ENCODE measurements at places on chromosomes 1 and 21.
A peak's percentile ranks its signal among the peaks of the same experiment; 100 is the strongest.

- DNase-seq = no peak
These were observed 31.1 kb downstream of the PIGP start for GRCh38 chr21:37041706-37042271.

- DNase-seq = no peak
These were observed 39.7 kb downstream of the HUNK start for GRCh38 chr21:31912501-31912900.

DNA sequence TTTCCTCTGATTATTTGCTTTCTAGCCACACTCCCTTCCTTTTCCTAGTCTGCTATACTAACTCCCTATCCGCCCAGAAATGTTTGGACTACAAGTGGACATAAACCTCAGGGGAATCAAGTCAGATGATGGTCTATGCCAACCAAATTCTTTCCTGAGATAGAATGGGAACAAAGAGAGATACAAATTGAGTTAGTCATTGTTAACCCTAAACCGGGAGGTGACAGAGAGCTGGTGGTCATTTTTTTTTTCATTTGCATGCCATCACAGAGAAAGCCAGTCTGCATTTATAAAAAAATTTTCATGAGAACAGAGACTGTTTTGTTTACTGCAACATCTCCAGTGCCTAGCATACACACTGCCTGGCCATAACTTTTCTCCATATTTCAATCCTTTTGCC lies 35.0 kb downstream of the MYSM1 start:
- DNase-seq = no peak

- DNase-seq = no peak
These were observed 24.9 kb upstream of the CR1L start for GRCh38 chr1:207619871-207620542.

GRCh38 chr1:240965581-240966091 lies 353.7 kb upstream of the GREM2 start:
- DNase-seq = no peak

DNA sequence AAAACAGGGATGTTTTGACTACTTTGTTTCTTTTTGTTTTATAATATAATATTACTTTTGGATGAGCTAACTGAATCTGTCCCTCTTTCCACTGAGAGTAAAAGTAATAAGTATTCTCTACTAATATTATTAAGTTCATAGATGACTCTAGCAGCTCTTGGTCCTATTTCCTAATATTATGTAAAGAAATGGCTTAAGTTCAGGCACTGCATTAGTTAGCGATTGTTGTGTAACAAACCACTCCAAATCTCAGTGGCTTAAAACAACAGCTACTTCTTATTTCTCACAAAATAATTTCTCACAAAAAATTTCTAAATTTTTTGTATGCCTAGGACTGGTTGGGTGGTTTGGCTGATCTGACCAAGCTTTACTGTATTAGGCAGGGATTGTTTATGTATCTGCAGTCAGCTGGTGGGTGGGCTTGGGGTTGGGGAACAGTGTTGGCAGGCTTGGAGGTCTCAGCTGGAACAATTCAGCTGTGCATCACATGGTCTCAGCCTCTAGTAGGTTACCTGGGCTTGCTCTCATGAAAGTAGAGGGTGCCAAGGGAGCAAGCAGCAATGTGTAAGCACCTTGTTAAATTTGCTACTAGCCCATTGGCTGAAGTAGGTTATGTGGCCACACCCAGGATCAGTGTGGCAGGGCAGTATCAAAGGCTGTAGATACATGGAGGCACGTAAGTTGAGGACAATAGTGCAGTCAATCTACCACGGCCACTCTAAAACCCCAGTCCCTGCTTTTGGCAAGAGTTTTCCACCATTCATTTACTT lies 8.8 kb upstream of the CCT8 start:
- no peak for DNase-seq

GRCh38 chr1:88877382-88877825 lies 14.0 kb downstream of the GTF2B start:
- no peak for DNase-seq

GRCh38 chr1:19204446-19205266 lies 5.4 kb downstream of the UBR4 start:
- no peak for DNase-seq

GRCh38 chr1:12177156-12177998 lies 10.6 kb downstream of the TNFRSF1B start:
- no peak for DNase-seq

DNA sequence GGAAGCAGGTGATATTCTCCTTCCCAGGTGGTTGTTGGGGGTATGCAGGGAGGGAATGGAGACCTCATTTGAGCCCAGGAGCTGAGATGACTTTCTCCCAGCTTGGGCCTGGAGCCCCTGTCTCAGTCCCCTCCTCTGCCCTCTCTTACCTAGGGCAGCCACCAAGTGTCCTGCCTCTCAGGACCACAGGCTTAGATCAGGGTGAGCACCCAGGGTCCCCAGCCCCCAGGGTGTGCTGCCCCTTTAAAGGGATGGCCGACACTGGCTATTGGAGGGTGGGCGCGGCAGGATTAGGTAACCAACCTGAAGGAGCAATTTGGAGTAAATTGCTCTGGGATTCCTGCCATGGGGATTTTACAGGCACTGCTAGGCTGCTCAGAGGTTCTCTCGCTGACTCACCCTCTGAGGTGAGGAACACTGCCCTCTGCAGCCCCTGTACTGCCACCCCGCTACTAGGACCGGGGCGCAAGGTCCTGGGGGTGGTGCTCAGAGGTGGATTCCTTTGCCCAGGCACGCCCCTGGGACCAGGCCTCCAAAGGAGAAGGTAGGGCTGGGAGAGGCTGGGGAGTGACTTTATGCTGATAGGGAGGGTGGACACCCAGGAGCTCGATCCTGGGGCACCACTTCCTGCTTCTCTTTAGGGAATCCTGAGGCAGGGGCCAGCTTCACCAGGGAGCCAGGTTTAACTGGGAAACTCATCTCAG lies 1.5 kb downstream of the RPS6KA1 start:
- no peak for DNase-seq

- DNase-seq = no peak
These were observed 38.4 kb downstream of the UTP25 start for GRCh38 chr1:209866201-209866600.

DNA sequence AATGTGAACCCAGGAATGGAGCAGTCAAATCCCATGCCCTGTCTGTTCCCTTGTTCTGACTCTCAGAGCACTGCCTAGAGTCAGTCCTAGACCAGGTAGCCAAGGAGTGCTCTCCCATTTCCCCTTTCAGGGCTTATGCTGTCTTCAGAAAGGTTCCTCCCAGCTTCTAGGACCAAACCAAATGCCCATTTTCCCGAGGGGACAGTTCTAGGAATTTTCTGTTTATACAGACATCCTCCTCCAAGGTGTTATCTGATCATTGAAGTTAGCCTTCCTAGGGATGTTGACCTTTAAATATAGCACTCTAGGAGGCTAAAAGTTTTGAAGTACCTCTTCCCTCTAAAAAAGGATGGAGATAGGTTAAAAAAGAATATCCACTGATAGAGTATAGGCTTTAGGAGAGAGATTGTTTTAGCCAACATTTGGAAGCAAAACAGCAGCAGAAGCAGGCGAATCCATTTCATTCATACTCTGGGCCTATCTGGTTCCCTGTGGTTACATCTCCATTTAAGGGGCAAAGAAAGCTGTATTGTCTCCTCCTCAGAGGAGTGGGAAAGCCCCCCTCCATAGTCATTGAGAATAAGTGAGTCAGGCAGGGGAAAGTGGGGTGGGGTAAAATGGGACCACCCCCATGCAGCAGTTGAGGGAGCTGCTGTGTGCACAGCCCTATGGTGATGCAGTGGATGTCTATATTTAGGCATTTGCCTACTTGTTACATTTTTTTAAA lies 126.5 kb downstream of the SPATA46 start:
- no peak for DNase-seq

- DNase-seq = no peak
These were observed 10.7 kb downstream of the NKAIN1 start for GRCh38 chr1:31228986-31229385.

DNA sequence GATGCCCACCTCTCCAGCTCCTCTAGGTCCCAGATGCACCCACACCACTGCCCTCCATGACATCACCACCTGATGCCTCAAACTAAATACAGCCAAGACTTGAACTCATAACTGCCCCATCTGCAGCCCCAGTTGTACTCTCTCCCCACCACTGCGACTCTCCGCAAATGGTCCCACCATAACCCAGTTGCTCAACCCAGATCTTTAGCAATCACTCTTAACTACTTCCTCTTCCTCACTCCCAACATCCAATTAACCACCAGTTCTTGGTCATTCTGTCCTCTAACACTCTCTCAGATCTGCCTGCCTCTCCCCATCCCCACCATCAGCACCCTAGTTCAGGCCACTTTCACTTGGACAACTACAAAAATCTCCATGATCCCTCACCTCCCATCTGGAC lies 36.8 kb upstream of the PLA2G2C start:
- no peak for DNase-seq

DNA sequence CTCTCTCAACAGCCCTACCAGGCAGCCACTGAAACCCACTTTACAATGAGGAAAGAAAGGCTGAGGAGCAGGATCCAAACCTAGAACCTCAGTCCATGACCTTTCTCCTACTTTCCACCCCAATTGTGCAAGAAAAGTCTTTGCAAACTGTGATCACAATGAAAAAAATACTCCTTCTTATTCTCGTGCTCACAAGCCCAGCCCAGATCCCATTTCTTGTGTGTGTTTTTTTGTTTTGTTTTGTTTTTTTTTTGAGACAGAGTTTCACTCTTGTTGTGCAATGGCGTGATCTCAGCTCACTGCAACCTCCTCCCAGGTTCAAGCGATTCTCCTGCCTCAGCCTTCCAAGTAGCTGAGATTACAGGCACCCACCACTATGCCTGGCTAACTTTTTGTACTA lies 97.7 kb downstream of the CRYAA start:
- DNase-seq = no peak

- DNase-seq = no peak
These were observed 11.2 kb upstream of the ZNF670 start for GRCh38 chr1:247089616-247090375.

- DNase-seq = no peak
These were observed 911.1 kb downstream of the KCNT2 start for GRCh38 chr1:195697130-195697529.

DNA sequence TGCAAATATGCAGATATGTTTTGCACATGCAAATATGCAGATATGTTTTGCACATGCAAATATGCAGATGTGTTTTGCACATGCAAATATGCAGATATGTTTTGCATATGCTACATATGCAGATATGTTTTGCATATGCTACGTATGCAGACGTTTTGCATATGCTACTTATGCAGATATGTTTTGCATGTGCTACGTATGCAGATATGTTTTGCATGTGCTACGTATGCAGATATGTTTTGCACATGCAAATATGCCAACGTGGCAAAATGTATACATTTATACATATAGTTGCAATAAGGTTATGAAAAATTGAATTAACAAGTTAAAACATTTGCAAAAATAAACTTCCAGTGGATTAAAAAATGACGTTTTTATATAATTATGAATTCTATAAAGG lies 30.8 kb upstream of the TP53BP2 start:
- DNase-seq = no peak

GRCh38 chr1:16402742-16403141 lies 34.5 kb downstream of the SPATA21 start:
- no peak for DNase-seq

GRCh38 chr1:172700556-172700955 lies 41.7 kb downstream of the FASLG start:
- no peak for DNase-seq

DNA sequence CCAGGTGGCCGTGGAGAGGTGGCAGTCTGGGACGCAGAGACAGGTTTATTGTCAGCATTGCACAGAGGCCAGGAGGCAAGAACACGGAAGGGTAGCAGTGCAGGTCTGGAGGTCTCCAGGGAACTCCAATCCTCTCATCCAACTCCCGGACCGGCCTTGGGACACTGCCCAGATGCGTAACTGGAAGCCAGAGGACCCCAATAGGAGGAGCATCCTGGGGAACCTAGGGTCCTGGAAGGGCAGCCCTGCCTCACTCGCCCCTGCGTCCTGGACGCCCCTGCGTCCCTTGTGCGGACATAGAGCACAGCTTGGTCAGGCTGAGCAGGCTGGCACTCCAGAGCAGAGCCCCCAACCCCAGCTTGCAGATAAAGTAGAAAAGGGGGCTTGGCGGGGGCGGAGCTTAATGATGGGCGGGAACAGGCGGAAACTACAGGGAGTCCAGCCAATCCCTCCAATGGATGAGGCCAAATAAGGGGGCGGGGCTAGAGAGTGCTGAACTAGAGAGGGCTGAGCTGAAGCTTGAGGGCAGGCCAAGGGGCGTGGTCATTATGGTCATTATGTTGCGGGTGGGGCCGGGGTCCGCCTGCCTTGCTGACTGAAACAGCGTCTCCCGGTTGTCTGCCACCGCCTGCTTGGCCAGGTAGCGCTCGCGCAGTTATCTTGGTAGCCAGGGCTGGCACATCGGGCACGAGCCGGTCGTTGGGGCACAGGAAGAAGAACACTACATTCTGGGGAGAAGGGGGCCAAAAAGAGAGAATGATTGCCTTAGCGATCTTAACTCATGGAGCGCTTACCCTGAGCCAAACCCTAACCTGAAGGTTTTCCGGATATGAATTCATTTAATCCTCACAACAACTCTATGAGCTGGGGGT lies 3.7 kb upstream of the ARHGEF19 start:
- DNase-seq = peak; percentile 56

DNA sequence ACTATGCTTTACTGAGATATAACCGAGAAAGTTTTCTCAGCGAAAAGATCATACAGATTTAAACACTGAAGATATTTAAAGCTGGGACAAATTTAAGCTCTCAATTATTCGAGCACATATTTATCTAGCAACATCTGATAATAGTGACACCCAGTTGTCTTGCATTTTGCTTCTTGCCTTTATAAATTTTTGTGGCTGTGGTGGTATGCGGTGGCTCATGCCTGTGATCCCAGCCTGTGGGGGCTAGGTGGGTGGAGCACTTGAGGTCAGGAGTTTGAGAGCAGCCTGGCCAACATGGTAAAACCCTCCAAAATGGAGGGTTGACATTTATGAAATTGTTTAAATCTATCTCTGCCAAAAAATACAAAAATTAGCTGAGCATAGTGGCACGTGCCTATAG lies 312.2 kb downstream of the SPATA17 start:
- DNase-seq = no peak

GRCh38 chr1:36203554-36204346 lies 20.5 kb upstream of the THRAP3 start:
- DNase-seq = no peak

DNA sequence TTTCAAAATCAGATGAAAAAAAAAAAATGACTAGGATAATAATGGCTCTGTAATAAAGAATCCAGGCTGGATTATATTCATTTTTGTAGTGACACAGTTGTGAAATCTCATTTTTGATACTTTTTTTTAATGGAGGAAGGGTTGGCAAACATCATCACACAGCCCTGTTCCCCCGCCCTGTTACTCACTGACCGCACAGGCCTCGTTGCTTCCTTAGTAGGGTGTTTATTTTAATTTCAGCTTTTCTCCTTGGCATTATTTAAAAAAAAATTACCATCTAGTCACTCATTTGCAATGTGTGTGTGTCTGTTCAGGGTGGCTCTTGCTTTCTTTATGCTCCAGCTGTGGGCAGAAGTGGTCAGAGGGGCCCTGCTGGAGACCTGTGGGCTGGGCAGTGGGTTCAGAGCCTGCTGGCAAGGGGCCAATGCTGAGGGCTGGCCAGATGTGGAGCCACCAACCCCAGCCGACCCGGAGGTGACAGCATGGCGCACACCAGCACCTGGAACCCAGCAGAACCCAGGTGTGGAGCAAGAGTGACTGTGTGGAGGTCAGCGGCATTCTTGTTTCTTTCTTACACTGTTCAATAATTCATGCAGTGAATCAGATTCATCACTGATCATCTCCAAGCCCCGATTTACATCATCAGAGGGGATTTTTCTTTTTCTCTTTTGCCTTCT lies 44.6 kb downstream of the ZSCAN20 start:
- DNase-seq = no peak

GRCh38 chr1:10734962-10735544 lies 61.4 kb downstream of the CASZ1 start:
- no peak for DNase-seq

GRCh38 chr1:199861020-199861795 lies 166.3 kb upstream of the NR5A2 start:
- no peak for DNase-seq
